ENCODE measurements at places on chromosomes 2 and 18.

GRCh38 chr18:47081578-47081977 lies 46.2 kb upstream of the ELOA2 start:
- no peak for ATAC-seq

- no peak for ATAC-seq
Observed at GRCh38 chr2:2263196-2263829, 67.8 kb downstream of the MYT1L start.

DNA sequence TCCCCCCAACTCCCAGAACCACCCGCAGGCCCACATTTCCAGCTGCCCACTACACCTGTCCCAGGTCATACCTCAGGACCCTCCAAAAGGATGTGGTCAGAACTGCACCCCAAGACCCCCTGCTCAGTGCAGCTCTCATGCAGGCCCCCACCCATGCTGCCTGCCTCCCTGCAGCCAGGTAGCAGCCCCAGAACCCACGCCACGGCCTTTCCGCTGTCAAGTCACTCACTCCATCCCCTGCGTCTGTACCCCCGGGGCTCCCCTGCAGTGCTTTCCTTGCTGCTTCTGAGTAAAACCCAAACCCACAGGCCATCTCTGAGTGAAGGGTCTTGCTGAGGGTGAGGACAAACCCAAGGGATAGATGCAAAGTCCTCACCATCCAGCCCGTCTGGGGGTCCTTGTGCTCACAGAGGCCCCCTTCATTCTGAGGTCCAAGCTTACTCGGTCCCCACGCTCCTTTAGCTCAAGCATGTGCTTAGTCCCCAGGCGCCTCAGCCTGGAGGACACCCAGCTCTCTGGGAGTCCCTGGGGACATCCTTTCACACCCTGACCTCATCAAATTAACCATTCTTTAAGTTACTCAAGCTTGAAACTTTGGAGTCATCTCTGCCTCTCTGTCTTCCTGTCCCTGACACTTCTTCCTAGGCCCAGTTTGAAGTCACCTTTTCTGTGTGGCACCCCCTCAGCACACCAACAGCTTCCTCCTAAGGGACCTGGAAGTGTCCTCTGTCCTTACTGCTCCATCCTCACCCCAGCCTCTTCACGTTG lies 130.1 kb downstream of the SMAD7 start:
- peak; percentile 93 for ATAC-seq

DNA sequence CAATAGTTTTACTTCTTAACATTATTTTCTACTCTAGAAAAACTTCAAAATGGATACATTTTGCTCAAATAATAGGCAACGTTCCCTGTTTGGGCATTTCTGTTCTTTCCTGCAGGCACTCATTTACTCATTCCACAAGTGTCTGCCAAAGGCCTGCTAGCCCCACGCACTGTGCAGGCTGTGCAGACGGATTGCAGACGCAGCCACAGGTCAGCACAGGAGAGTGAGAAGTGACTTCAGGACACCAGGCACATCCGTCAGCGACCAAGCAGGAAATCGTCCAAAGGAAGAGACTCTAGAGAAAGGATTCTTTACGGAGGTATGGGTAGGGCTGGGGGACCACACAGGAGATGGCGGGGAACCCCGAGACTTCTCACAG lies 103.0 kb upstream of the AGAP1 start:
- ATAC-seq, result peak; percentile 52

GRCh38 chr2:177495945-177496344 lies 103.4 kb downstream of the AGPS start:
- no peak for ATAC-seq

DNA sequence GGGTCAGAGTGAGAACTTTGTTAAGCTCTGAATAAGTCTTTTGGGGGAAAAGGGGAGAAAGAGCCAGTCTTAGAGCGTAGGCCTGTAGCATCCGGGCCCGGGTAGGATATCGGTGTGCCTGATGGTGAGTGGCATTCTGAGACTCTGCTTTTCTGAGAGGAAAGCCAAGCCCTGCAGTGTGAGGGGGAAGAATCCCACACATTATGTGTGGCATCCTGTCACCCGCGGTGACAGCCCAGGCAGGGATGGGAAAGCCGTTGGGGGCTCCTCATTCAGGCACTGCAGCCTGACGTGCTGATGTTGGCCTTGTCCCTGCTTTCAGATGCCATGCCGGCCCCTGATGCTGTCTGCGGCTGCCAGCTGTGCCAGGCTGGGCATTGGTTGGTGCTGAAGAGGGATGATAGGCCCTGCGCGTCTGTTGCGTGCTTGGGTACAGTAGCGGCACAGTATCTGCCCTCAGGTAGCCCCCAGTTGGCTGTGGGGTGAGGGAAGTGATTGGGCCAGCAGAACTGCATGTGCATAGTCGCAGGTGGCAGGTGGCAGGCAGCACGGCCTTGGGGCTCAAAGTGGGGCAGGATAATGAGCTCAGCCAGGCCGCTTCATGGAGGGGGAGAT lies 37.6 kb downstream of the GLI2 start:
- ATAC-seq, result no peak

DNA sequence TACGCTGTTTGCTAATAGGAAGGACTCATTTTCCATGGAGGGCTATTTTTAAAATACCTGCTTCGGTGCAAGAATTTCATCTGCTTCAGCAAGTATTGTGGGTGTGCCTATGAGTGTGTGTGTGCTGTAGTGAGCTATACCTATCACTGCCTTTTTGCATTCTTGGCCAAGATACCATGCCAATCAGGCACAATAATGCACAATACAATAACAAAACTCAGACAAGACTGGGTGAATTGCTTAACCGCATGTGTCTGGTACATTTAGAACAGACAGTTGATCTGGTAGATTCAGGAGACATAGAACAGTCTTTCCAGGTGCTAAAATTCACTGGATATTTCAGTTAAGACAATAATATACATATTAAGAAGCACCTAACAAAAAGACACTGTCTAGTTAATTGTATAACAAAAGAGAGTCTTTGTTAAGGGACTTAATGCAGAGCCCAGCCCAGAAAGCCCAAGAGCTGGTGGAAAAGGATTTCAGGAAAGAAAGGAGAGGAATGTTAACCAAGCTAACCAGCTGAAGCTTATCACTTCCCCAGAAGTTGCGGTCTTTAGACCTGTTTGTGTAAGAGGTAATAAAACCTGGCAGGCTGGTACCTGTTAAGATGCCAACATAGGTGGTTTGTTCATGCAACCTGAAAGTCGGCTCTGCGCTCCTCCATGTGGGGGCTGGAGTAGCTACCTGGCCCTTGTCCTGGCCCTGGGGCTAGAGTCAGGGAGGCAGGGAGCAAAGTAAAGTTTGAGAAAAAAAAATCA lies 153.3 kb upstream of the RBMS1 start:
- ATAC-seq, result no peak

GRCh38 chr18:4821801-4822200 lies 366.7 kb upstream of the DLGAP1 start:
- ATAC-seq, result no peak

- ATAC-seq, result no peak
Observed at GRCh38 chr2:219123356-219124135, 37.1 kb downstream of the NHEJ1 start.

DNA sequence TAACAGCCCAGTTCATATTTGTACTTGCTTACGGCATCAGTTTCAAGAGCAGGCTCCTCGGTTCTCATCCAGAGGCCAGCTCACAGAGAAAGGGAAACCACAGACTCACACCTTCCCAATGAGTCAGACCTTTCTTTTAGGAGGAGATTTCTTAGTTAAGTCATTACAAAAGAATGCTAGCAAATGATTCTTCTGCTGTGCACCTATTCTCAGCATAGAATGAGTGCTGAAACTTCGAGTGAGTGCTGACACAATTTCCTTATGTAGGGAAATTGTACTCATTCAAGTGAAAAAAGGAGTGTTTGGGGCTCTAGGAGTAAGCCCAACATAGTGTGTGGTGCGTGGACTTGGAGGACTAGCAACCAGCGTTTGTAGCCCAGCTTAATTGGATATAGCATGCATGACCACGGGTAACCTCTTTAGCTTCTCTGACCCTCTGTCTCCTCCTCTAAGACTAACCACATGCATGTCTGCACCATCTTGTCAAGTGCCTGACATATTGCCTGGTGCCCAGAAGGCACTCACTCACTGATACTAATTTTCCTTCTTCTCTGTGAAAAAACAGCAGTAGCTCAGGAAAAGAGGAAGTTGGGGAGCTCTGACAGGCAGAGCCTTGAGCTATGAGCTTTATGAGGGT lies 87.0 kb downstream of the ALPK2 start:
- peak; percentile 84 for ATAC-seq

DNA sequence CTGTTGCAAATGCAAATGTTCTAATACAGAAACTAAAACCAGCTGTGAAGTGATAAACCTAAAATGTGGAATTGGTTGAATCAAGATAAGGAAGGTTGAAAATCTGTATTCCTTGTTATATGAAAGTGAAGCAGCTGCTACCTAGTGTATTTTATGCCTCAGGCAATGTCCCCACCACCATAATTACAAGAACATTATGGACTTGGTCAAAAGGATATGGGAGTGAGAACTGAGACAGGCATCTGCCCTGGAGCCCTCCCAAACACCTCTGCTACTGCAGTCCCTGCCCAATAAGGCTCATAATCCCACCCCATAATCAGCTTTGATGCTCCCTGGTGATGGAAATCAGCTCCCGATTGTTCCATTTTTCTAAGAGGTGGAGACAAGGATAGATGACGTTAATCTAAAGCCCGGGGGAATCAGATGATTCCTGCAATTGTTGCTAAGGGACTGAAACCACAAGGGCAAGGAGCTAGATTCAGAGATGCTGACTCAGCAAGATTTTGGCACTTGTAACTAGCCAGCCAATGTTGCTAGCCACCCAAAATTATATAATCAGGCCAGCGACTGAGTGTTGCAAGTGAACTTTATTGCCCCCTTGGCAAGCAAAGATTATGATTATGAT lies 69.5 kb downstream of the EVA1A start:
- no peak for ATAC-seq

DNA sequence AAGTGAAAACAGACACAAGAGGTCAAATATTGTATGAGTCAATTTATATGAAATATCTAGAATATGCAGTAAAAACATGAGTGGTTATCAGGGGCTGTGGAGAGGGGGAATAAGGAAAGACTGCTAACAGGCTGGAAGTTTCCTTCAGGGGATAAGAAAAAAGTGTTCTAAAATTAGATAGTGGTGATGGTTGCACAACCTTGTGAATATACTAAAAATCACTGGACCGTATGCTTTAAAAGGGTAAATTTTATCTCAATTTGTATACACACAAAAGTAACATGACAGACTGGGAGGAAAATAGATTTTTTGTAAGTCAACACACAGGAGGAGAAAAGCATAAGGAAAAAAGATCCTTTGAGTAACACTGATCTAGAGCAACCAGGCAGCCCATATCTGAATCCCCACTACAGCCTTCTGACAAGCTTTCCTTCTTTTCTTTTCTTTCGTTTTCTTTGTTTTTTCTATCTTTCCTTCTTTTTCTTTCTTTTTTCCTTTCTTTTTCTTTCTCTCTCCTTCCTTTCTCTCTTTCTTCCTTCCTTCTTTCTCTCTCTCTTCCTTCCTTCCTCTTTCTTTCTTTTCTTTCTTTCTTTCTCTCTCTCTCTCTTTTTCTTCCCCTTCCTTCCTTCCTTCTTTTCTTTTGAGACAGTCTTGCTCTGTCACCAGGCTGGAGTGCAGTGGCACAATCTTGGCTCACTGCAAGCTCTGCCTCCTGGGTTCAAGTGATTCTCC lies 95.4 kb downstream of the AAK1 start:
- no peak for ATAC-seq

DNA sequence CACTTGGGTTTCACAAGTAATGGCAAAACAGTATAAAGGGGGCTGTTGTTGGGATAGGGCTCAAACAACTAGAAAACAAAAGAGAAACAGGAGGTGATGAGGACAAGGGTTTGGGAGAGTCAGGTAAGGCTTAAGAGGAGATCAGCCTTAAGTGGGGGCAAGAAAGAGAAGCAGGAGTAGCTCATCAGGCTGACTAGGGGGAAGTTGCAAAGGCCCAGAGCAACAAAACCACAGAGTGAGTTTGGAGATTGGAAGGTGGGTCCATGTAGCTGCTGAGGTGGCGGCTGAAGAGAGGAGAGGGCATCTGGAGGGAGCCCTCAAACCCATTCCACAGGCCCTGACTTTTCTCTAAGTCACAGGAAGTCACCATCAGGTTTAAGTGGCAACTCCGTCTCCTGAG lies 126.0 kb downstream of the MREG start:
- ATAC-seq, result no peak

DNA sequence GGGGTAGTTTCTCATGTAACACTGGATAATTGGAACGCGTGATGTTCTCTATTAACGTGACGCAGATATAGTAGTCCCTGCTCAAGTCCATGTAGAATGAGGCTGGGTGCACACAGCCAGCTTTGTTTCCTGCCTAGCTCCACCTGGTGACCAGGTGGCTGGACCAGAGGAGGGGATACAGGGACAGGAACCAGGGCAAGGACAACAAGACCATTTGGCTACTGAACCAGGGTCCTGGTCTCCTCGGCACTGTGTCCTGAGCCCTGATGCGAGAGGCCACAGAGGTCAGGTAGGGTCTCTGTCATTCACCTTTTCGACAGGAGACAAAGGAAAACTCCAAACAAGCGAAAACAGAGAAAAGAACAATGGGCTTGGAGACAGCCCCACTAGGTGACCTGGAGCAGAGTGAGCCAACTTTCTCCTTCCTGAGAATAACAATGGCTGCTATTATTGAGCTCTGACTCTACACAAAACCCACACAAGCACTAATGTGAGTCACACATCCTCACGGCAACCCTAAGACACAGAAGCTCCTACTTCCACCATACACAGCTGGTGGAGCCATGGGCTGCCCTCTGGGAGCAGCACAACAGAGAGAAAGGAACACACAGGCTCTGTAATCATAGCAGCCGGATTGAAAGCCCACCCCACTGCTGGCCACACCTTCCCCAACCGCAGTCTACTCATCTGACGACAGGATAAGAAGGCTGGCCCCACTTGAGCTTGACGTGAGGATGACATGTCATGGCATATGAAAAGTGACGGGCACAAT lies 67.3 kb upstream of the TEX51 start:
- ATAC-seq, result no peak

GRCh38 chr2:29423061-29423666 lies 307.9 kb downstream of the CLIP4 start:
- ATAC-seq, result no peak

- no peak for ATAC-seq
Observed at GRCh38 chr2:169964740-169965139, 137.5 kb downstream of the UBR3 start.

DNA sequence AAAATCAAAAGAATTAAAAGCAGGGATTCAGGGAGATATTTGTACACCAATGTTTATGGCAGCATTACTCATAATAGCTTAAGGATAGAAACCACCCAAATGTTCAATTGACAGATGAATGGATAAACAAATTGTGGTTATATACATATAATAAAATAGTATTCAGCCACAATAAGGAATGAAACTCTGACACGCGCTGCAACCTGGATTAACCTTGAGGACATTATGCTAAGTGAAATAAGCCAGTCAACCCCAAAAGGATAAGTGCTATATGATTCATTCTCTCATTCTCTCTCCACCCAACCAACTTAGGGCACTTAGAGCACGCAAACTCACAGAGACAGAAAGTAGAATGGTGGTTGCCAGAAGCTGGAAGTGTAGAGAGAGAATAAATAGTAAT lies 216.8 kb upstream of the SLC14A2 start:
- ATAC-seq, result no peak

DNA sequence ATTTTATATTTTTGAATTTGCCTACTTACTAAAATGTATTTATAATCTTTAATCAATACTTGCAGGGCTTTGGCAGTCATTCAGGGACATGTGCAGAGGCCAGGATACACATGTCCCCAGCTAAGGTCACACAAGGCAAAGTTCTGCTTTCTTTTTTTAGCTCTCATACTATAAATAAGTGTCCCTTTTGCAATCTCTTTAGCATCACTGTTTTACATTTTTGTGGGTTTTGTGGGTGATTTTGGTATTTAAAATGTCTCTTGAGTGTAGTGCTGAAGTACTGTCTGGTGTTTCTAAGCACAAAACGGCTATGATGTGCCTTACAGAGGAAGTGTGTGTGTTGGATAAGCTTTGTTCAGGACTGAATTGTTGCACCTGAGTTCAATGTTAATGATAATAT lies 309.0 kb upstream of the GULP1 start:
- no peak for ATAC-seq

Measured in activated T-helper 17 cell treated with anti-CD3 and anti-CD28 coated beads, Interleukin-2, amount 50 U/mL, for 72 hours (primary cell).